ENCODE measurements at places on chromosomes 7 and 10. TPM values are rescaled to one million over a fixed set of nuclear protein-coding genes. Genes with fewer than 3 reads are reported as not detected.

- no peaks in the 10 kb centered on the region for H3K4me1 ChIP-seq
- DNase-seq, result no peak
- no peaks in the 10 kb centered on the region for H3K36me3 ChIP-seq
- H3K4me3 ChIP-seq, result no peak overlapping the region
- H3K27me3 ChIP-seq, result no peaks in the 10 kb centered on the region
Observed at GRCh38 chr7:43891069-43891955, 15.1 kb downstream of the URGCP start.

- peaks cover 34% of the 10 kb centered on the region for H3K4me1 ChIP-seq
- H3K27ac ChIP-seq, result no peak overlapping the region
- no peak for DNase-seq
- H3K36me3 ChIP-seq, result no peaks in the 10 kb centered on the region
- no peaks in the 10 kb centered on the region for H3K27me3 ChIP-seq
Observed at GRCh38 chr7:18497082-18497481, 1.5 kb downstream of the HDAC9 start.

KLLN gene
- 0.96 TPM for total RNA-seq

DNA sequence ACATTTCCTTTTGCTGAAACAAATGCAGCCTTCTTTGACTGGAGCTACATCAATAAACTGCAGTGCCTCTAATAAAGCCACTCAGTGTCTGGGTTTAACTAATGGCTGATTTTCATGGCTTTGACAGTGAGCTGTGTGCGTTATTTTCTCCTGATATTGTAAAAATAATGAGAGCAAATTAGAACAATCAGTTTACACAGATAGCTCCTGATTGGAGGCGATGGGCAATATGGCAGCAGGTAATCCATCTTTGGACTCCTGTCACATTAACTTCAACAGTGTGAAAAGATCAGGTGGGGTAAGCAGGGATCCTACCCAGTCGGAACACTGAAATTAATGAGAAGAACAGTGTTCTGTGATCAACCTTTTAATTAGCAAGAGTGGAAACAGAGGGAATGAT is 100.7 kb downstream of the POLL start:
- peaks cover 8% of the 10 kb centered on the region for H3K27me3 ChIP-seq
- no peak overlapping the region for H3K4me3 ChIP-seq
- no peaks in the 10 kb centered on the region for H3K36me3 ChIP-seq
- DNase-seq, result no peak

DNA sequence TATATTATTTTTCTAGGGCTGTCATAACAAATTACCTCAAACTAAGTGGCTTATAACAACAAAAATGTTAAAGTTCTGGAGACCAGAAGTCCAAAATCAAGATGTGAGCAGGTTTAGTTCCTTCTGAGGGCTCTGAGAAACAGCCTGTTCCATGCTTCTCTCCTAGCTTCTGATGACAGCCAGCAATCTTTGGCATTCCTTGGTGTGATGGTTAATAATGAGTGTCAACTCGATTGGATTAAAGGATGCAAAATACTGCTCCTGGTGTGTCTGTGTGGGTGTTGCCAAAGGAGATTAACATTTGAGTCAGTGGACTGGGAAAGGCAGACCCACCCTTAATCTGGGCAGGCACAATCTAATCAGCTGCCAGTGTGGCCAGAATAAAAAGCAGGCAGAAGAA is 26.3 kb upstream of the TNKS2 start:
- H3K4me1 ChIP-seq, result no peaks in the 10 kb centered on the region
- H3K4me3 ChIP-seq, result no peak overlapping the region
- no peak for DNase-seq
- no peak overlapping the region for H3K27ac ChIP-seq
- H3K36me3 ChIP-seq, result no peaks in the 10 kb centered on the region

NYAP1 gene
- 1.2 TPM for total RNA-seq

GRCh38 chr10:115979576-115979975 is 293.4 kb downstream of the GFRA1 start:
- H3K4me3 ChIP-seq, result no peak overlapping the region
- DNase-seq, result no peak
- peaks cover 14% of the 10 kb centered on the region for H3K4me1 ChIP-seq
- H3K27ac ChIP-seq, result no peak overlapping the region
- H3K27me3 ChIP-seq, result no peaks in the 10 kb centered on the region

KDM7A gene
- 13.6 TPM for total RNA-seq

DNA sequence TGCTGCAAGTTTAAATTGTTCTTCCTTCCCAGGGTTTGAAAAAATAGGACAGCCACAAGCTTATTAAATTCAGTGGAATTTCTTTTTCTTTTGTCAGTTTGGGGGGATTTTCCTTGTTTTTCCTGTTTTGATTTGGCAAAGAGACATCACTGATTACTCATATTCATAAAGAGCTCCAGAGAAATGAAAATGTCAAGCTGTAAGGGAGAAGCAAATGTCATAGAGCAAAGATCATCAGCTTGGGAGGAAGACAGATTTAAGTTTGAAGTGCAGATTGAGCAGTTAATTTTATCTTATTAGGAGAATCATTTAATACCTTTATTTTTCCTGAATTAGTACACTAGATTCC is 255.8 kb upstream of the PHYHIPL start:
- H3K4me1 ChIP-seq, result peaks cover 22% of the 10 kb centered on the region
- no peak overlapping the region for H3K4me3 ChIP-seq
- H3K36me3 ChIP-seq, result no peaks in the 10 kb centered on the region
- H3K27ac ChIP-seq, result no peak overlapping the region
- H3K27me3 ChIP-seq, result no peaks in the 10 kb centered on the region
- DNase-seq, result no peak

GRCh38 chr10:68816796-68817412 is 10.4 kb upstream of the STOX1 start:
- H3K27me3 ChIP-seq, result no peaks in the 10 kb centered on the region
- H3K27ac ChIP-seq, result no peak overlapping the region
- DNase-seq, result no peak
- peaks cover 12% of the 10 kb centered on the region for H3K4me1 ChIP-seq
- H3K4me3 ChIP-seq, result no peak overlapping the region

Measured in neural progenitor cell (in vitro differentiated cells).